ENCODE measurements at places on chromosomes 2 and 18.

GRCh38 chr2:137151731-137152130 is 386.4 kb downstream of the THSD7B start:
- DNase-seq: no peak

GRCh38 chr18:55501982-55502710 is 85.8 kb downstream of the TCF4 start:
- DNase-seq: no peak

DNA sequence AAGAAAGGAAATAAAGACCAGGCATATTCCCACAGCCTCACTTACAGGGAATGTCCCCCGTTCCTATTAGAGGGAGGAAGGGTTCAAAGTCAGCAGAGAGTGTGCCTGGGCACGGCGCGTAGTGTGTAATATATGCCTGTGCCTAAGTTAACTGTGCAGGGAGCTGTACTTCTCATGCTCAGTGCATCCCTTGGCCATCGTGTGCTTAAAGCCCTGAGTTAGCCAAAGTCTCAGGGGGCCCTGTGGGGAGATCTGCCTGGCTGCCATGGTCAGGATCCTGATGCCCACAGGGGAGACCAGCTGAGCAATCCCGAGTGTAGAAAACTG is 48.4 kb downstream of the TEX51 start:
- no peak for DNase-seq

GRCh38 chr2:239498981-239499634 is 98.3 kb upstream of the HDAC4 start:
- DNase-seq: no peak

DNA sequence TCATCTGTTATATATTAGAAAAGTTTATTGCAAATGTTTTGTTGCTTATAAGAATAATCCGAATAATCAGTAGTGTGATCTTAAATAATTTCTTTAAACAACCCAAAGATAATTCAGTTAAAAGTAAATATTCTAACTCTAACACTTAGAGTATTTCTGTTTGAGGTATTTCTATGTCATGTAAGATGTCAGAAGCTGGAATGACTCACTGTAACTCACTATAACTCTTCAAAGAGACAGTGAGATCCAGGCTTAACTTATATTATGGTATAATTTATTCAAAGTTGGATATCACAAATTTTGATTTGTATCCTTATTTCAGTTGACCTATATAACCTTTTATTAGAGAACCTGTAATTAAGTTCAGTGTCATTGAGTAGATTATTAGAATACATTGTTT is 6.9 kb downstream of the MBD5 start:
- DNase-seq: no peak

- no peak for DNase-seq
Observed at GRCh38 chr2:148042219-148042618, 21.3 kb downstream of the MBD5 start.

DNA sequence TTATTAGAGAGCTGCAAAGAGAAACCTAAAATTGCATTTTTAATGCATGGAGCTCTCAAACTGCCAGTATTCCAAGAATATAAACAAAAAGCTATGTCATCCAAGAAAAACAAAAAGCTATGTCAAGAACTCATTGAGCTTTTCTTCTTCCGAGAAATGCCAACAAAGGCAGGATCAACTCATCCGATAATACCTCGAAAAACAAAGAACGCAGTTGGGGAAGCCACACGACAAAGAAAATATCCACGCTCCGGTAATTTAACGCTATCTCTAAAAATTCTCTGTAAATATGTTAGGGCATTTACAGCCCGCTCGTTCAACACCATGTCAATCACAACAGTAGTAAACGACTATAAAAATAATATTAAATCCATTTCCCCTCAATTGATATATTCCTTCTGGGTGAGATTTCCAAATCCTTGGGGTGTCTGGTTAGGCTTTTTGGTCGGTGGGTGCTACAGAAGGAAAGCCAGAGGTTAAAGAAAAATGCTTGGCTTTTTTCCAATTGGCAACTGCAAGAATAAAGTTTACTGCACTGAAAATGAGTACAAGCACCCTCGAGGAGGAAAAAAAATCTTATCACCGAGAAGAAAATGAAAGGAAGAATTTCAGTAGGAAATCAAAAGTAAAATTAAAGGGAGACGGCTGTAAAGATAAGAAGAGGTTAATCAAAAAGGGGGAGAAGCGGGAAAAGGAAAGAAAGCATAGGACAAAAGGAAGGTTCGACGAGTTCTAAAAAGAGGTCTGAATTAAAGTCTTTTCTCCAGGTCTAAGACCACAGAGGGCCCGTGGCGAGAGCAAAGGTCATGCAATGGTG is 856 bp downstream of the TIA1 start:
- DNase-seq: no peak

GRCh38 chr2:171167352-171167997 is 6.8 kb upstream of the TLK1 start:
- no peak for DNase-seq

DNA sequence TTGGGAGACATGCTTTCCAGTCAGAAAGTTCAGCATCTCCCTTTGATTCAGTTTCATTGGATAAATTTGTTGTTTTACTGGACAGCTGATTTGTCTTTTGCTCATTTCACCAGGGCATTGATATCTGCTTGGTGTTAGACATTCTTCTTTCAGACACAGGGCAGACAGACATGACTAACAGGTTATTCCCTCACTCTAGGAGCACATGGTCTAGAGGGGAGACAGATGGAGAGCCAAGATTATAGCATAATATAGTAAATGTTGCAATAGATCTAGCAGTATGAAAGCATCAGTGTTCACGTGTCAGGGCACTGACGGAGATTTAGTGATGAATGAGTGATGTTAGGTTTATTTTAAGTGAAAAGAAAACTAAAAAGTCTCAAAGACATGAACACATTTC is 187.0 kb upstream of the CYRIA start:
- no peak for DNase-seq

- peak; percentile 37 for DNase-seq
Observed at GRCh38 chr2:239143858-239144712, 256.7 kb downstream of the HDAC4 start.

GRCh38 chr2:174344716-174345461 is 10.1 kb downstream of the SP9 start:
- no peak for DNase-seq

DNA sequence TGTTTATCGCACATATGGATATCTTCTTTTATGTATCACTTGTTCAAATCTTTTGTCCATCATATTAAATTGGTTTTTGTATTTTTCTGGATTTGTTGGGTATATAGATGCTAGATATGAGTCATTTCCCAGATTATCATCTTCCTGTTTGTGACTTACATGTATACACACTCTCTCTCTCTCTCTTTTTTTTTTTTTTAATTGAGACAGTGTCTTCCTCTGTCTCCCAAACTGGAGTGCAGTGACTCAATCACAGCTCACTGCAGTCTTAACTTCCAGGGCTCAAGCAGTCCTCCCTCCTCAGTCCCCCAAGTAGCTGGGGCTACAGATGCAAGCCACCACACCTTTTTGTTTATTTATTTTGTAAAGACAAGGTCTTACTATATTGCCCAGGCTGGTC is 43.8 kb downstream of the XIRP2 start:
- DNase-seq: no peak

DNA sequence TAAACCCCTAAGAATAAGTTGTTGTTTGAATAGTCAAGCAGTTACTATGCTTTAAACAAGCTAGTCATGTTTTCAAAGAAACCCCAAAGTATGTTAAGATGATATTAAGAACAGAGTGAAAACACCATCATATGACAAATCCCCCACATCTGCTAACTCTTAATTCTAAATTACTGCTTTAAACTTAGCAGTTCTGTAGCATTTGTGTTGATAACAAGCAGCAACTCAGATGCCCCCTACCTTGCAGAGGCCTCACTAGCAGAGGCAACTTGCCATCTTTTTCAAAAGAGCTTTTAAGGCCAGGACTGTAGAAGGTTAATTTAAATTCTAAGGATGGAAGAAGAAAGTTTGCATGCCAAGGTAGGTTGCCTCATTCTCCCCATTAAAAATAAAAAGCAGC is 376.2 kb downstream of the SETBP1 start:
- DNase-seq: no peak

DNA sequence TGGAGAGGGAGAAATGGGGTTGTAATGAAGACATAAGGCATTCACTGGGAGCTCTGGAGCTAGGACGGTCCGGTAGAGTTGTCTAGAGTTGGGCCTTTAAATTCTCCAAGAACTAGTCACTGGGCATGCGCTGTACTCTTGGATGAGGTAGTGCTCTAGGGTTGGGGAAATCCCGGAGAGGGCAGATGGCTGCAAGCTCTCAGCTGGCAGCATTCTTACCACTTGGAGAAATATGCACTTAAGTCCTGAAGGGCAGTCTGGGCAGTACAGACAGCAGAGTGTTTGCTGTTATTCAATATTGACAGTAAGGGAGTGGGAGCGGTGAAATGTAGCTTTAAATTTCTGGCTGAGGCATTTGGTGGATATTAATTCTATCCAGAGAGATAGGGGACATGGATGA is 214.6 kb downstream of the RDH14 start:
- DNase-seq: no peak

DNA sequence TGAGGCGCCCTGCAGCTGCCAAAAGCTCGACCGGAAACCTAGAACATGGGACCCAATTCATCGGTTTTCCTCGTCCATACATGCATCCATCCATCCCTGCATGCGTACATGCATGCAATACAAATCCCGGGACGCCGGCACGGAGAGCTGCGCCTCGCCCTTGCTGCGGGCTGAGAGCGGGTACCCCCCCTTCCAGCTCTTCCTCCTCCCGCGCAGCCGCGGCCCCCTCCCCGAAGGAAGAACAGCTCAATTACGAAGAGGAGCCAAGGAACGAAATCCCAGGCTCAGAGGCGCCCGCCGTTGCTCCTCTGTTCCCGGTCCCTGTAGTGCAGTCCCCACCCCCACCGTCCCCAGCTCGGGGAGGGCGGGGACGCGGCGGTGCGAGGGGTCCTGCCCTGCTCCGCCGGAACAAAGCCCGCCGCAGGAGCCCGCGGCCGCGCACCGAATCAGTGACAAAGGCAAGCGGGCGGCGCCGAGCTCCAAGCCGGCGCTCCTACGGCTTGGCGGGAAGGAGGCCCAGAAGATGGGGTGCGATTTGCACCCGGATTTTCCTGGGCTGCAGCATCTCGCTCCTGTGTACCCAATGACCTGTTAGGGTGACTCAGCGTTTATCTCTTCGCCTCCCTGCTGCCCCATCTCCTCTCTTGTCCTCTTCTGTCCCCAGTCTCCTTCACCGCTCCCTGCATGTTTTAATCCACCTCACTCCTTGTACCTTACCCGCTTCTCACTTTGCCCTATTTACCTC is 8.9 kb upstream of the POU3F3 start:
- DNase-seq: no peak

GRCh38 chr2:187362151-187362550 is 85.9 kb downstream of the CALCRL start:
- DNase-seq: no peak

GRCh38 chr2:208300847-208301618 is 35.0 kb downstream of the PIKFYVE start:
- no peak for DNase-seq

DNA sequence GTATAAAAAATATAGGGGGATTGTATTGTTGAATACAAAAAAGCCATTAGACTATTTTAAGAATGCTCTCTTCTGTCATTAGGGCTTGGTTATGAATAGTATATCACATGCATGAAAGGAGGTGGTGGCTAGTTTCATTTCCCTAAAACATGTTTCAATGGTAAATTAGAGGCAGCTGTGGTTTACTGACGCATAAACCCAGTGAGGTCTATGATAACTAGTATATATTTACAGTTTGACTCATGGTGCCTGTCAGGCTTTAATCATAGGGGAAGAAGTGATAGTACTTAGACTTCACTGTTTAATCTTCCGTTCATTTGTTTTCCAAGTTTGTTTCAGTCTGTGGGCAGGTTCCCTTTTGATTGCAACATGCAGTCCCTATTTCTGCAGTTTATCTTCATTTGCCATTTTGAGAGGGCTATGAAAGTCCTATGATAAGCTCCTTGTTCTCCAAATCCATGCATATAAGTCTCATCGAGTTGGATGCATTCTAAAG is 55.1 kb upstream of the MAP4K3 start:
- DNase-seq: peak; percentile 12

DNA sequence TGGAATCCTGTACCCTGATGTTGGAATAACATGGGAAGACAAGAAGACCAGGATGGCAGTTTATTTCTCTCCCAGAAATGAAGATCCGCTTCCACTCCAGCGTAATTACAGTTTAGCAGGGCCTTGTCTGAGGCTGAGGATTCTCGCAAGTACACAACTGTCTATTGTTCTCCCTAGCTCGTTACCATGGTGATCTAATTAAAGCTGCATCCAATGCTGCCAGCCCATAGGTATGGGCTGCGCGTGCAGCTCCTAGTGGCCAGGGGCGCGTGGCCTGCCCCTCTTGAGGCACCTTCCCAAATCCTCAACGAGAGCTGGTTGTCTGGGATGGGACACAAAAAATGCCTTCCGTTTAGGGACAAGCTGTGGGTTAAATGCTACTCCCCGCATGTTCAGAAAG is 344.9 kb downstream of the CYRIA start:
- no peak for DNase-seq

DNA sequence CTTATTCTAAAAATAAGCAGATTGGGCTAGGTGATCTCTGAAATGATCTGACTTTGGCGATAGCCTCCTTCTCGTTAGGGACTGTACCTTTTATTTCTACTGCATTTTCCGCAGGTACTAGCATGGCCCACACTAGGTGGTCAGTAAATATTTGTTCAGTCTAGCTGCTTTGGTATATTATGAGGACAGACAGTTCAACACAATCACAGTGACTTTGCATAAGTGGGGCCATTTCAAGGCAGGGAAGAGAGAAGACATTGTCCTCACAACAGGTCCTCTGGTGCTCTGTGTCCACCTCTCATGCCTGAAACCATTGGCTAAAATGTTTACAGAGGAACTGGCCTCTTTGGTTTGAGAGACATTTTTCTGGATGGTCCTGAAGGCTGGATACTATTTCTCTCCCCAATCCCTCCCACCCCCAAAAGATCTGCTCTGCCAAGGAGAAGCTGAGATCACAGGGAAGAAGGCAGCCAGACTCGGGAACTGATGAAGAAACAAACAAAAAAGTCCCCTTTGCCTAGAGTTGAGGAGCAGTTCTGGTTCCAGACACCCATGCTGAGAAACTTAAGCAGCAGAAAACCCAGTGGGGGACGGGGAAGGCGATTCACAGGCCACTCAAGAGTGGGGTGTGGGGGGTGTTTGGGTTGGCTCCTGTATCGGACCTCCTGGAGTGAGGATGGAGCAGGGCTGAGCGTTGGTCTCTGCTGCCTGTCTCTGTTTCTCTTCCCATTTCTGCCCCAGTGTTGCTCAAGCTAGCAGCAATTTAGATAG is 2.9 kb upstream of the TNP1 start:
- no peak for DNase-seq

GRCh38 chr18:69980982-69981804 is 33.5 kb upstream of the CD226 start:
- no peak for DNase-seq

All from CD4-positive, alpha-beta T cell treated with Interleukin-12 subunit alpha and Interleukin-12 subunit beta, for 1 hour (primary cell).